ENCODE measurements at places on chromosomes 4 and X.

- H3K4me3 ChIP-seq: no peak overlapping the region
- no peak for DNase-seq
- no peaks in the 10 kb centered on the region for H3K4me1 ChIP-seq
- H3K27ac ChIP-seq: no peak overlapping the region
- no peaks in the 10 kb centered on the region for H3K27me3 ChIP-seq
Observed at GRCh38 chr4:181181331-181181730, 1061.9 kb upstream of the TENM3 start.

DNA sequence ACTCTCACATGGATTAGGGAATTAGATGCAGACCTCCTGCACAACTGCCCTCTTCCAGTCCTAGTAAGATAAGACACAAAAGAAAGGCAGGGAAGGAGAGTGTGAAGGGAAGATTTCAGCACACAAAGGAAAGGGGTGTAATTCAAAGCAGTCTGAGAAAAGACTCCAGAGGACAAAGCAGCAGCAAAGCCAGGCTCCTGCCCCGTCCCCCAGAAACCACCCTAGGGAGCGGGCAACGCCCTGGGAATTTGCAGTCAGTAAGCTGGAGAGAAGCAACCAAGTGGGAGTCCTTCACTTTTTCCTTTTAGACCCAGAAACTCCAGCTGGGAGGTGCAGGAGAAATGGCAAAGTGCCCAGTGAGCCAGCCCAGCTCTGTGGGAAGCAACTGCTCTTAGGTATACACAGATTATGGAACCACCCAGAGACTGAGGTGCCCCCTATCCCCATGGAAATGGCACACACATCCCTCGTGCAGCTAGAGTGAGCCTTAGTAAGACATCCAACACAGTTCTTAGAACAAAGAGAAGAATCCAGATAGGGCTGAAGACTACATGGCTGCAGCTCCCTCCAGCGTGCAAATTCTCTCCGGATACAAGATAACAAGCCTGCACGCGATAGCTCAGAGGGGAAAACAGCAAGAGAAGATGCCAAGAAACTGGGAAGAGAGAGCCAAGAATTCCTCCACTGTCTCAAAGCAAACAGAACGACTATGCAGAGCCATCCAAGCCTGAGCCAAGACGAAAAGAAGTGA lies 26.5 kb upstream of the IRAK1 start:
- DNase-seq: no peak
- H3K27me3 ChIP-seq: no peaks in the 10 kb centered on the region
- no peak overlapping the region for H3K4me3 ChIP-seq
- no peaks in the 10 kb centered on the region for H3K36me3 ChIP-seq

DNA sequence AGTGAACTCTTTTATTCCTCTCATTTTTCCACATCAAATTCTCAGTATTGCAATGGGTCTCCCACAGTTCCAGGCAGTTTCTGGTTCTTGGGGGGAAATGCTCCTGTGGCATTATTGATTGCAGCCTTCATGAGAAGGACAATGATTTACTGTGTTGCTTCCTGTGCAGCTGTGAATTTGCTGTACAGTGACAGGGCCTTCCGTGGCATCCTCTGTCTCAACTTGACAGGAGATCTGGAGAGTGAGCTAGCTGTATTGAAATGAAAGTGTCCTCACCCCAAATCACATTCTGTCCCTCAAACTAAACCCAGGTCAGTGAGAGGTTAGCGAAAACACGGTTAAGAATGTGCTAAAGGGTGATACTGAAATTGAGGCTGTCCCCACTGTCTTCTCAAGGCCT lies 77.1 kb upstream of the ATOH1 start:
- no peaks in the 10 kb centered on the region for H3K36me3 ChIP-seq
- no peaks in the 10 kb centered on the region for H3K4me1 ChIP-seq
- DNase-seq: no peak
- H3K4me3 ChIP-seq: no peak overlapping the region
- H3K27me3 ChIP-seq: no peaks in the 10 kb centered on the region

DNA sequence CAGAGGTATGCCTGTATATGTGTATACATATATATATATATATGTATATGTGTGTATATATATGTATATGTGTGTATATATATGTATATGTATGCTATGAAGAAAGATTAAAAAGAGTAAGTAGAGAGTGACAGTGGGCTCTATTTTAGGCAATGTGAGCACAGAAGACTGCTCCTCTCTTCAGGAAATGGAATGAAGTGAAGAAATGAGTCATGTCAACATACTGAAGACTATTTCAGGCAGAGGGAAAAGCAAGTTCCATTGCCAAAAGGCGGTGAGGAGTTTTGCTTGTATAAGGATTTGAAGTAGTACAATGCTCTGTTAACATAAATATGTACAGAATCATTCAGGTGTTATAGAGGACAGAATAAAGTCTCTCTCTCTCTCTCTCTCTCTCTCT lies 773.2 kb upstream of the FTHL17 start:
- H3K4me3 ChIP-seq: no peak overlapping the region
- H3K27ac ChIP-seq: no peak overlapping the region
- DNase-seq: no peak
- H3K36me3 ChIP-seq: no peaks in the 10 kb centered on the region
- H3K4me1 ChIP-seq: no peaks in the 10 kb centered on the region
- no peaks in the 10 kb centered on the region for H3K27me3 ChIP-seq

DNA sequence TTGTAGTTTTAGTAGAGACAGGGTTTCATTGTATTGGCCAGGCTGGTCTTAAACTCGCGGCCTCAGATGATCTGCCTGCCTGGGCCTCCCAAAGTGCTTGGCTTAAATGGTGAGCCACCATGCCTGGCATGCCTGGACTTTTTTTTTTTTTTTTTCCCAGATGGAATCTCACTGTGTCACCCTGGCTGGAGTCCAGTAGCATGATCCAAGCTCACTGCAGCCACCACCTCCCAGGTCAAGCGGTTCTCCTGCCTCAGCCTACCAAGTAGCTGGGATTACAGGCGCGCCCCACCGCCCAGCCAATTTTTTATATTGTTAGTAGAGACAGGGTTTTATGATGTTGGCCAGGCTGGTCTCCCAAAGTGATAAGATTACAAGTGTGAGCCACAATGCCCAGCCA lies 8.4 kb downstream of the UBE2K start:
- DNase-seq: no peak
- H3K27me3 ChIP-seq: no peaks in the 10 kb centered on the region
- no peak overlapping the region for H3K4me3 ChIP-seq
- H3K36me3 ChIP-seq: no peaks in the 10 kb centered on the region

- no peak for DNase-seq
- no peak overlapping the region for H3K27ac ChIP-seq
- no peak overlapping the region for H3K4me3 ChIP-seq
Observed at GRCh38 chr4:84530454-84530853, 31.4 kb upstream of the NKX6-1 start.

- no peaks in the 10 kb centered on the region for H3K27me3 ChIP-seq
- H3K27ac ChIP-seq: no peak overlapping the region
- H3K36me3 ChIP-seq: no peaks in the 10 kb centered on the region
- no peak for DNase-seq
- H3K4me1 ChIP-seq: no peaks in the 10 kb centered on the region
Observed at GRCh38 chr4:43391069-43391468, 498.6 kb downstream of the GRXCR1 start.

DNA sequence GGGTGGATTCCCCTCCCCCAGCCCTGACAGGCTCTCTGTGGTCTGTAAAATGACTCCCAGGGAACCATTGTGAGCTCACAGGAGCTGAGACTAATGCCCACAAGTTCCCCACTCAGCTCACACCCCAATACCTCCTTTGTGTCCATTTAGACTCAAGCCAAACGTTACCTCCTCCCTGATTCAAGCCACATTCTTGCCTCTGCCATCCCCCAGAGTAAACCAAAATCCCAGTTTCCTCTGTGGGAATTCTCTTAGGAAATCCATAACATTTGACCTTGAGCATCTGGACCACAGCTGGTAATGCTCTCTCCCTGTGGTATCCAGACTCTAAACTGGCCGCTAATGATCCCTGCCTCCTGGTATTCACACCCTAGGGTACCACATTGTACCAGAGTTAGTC lies 26.3 kb upstream of the KDM5C start:
- H3K27me3 ChIP-seq: no peaks in the 10 kb centered on the region
- no peaks in the 10 kb centered on the region for H3K36me3 ChIP-seq
- no peaks in the 10 kb centered on the region for H3K4me1 ChIP-seq
- no peak overlapping the region for H3K27ac ChIP-seq

DNA sequence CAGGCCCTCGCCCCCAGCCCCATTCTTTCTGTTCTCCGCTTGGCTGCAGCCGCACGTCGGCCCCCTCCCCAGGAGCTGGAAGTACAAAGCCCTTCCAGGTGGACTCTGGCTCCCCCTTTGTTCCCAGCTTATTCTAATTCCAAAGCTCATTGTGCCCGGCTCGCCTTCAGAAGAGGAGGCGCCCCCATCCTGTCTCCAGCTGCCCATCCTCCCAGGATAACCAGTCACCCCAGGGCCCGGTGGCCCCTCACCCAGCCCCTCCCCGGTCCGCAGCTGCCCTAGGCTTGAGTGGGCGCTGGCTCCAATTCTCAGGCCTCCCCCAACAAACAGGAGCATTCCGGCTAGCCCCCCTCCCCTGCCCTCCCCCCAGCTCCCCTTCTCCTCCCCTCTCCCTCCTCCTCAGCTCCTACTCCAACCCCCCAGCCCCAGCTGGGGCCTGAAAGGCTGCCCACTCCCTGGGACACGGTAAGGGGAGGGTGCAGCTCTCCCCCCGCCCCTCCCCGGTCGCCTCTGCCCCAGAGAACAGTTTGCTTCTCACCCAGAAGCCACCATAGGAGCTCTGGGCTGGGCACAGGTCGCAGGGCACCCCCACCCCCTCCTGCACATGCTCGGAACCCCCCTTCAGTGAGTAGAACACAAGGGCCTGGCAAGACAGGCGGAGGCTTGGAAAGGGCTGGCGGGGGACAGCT lies 3.1 kb upstream of the SLC6A8 start:
- H3K36me3 ChIP-seq: no peaks in the 10 kb centered on the region
- peaks cover 5% of the 10 kb centered on the region for H3K27me3 ChIP-seq
- H3K4me1 ChIP-seq: no peaks in the 10 kb centered on the region

DNA sequence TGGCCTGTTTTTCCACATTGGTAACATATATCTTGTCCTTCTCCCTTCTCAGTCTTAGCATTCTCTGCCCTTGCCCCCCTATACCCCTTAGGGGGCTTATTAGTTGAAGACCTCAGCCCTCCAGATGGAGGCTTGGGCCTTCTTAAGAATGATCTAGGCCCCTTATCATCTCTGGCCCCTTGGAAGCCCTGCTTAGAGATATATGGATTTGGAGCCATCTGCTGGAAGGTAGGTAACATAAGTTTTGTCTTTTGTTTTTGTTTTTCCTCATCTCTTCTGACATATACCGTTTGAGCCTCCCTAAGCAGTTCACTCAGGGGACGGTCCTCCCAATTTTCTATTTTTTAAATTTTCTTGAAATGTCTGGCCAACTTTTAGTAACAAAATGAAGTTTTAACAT lies 48.3 kb upstream of the NAP1L2 start:
- H3K27me3 ChIP-seq: no peaks in the 10 kb centered on the region
- DNase-seq: peak; percentile 43
- H3K4me1 ChIP-seq: peaks cover 14% of the 10 kb centered on the region
- H3K4me3 ChIP-seq: no peak overlapping the region

DNA sequence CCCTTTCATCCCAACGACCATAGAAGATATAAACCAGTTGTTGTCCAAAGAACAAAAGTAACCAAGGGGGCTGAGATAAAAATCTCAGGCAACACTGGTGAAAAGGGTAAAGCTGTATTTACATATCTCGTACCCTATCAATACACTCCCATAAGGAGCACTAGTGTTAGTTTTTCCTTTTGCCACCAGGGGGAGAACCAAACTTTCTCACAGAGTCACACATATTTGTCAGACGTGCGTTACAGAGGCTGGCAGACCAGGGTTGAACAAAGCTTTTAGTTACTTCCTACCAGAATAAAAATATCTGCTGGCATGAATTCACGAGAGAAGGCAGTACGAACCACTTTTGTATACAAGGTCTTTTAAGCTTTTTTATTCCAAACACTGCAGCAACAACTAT lies 88.3 kb downstream of the AMELX start:
- H3K27ac ChIP-seq: no peak overlapping the region
- no peaks in the 10 kb centered on the region for H3K27me3 ChIP-seq
- H3K4me3 ChIP-seq: no peak overlapping the region
- H3K4me1 ChIP-seq: no peaks in the 10 kb centered on the region
- H3K36me3 ChIP-seq: no peaks in the 10 kb centered on the region

- H3K27me3 ChIP-seq: no peaks in the 10 kb centered on the region
- H3K4me3 ChIP-seq: no peak overlapping the region
- no peak overlapping the region for H3K27ac ChIP-seq
- no peaks in the 10 kb centered on the region for H3K36me3 ChIP-seq
- no peaks in the 10 kb centered on the region for H3K4me1 ChIP-seq
Observed at GRCh38 chrX:123504630-123505270, 228.1 kb downstream of the THOC2 start.

DNA sequence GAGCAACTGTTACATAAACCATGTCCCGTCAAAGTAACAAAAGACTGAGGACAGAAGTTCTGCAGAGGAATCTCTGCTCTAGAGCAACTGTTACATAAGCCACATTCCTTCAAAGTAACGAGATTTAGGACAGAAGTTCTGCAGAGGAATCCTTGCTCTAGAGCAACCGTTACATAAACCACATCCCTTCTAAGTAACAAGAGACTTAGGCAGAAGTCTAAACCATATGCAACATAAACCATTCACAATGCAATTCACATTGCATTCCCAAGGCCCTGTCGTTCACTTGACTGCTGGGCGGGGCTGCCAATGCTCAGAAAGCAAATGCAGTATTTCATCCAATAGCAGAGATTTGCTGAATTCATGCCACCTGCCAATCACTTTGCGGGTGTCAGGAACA lies 124.4 kb upstream of the PUDP start:
- no peaks in the 10 kb centered on the region for H3K4me1 ChIP-seq
- H3K36me3 ChIP-seq: no peaks in the 10 kb centered on the region
- H3K4me3 ChIP-seq: no peak overlapping the region
- no peak for DNase-seq
- no peaks in the 10 kb centered on the region for H3K27me3 ChIP-seq

DNA sequence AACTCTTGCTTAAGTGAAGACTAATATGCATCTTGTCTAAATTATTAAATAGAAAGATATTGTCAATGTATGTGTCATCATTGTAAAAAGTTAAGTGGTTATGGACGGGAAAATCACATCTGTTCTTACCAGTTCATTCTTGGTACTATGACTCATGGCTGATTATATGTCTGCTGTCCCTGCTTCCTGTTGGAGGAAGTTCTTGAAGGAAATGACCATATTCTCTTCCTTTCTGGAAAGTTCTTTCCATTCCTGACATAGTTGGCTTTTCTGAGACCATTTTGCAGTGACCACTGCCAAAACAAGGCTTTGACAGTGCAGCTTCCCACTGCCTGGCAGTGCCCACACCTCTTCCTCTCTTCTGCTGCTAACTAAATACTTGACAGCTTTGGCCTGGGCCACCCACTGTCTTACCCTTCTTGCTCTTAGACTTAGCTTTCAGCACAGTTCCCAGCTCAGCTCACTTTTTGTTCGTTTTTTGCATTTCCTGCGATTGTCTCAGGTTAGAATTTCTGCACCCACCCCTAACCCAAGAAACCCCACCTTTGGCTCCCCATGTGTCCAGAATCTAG lies 13.2 kb upstream of the CLDN24 start:
- no peaks in the 10 kb centered on the region for H3K27me3 ChIP-seq
- DNase-seq: no peak
- no peak overlapping the region for H3K27ac ChIP-seq
- no peaks in the 10 kb centered on the region for H3K36me3 ChIP-seq
